ENCODE measurements at places on chromosomes 2 and 18.

DNA sequence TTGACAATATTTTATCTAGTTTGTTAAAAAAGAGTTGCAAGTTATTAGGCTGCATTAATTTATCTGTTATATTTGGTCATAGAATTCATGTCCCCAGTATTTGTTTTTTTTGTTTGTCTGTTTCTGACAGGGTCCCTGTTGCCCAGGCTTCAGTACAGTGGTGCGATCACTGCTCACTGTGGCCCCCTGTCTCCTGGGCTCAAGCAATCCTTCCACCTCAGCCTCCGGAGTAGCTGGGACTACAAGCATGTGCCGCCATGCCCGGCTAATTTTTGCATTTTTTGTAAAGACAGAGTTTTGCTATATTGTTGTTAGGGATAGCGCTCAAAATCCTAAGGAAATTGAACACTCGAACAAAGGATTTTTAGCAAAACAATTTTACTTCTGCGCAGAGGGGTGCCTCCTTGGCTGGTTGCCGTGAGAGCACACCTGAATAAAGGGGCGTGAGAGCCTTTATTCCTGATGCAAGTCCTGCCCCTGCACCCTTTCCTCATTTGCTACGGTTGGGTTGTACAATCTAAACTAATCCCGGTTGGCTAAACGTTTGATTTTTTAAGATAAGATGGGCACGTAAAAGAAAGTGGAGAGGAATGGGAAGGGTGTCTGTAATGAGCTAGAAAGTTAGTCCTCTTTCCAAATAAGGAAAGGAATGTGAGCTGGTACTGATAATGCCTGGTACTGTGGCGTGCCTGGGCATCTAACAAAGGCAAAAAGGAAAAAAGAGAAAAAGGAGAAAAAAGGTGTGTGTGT lies 65.5 kb downstream of the COMMD1 start:
- DNase-seq: no peak

DNA sequence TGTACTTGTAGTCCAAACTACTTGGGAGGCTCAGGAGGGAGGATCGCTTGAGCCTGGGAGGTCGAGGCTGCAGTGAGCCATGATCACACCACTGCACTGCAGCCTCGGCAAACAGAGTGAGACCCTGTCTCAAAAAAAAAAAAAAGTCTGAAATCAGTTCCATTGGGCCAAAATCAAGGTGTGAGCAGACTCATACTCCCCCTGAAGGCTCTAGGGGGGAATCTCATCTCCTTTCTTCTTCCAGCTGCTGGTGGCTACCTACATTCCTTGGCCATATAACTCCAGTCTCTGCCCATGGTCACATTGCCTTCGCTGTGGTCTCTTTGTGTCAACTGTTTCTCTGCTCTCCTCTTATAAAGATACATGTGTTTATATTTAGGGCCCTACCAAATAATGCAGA lies 234.0 kb downstream of the LRRTM1 start:
- DNase-seq: no peak

DNA sequence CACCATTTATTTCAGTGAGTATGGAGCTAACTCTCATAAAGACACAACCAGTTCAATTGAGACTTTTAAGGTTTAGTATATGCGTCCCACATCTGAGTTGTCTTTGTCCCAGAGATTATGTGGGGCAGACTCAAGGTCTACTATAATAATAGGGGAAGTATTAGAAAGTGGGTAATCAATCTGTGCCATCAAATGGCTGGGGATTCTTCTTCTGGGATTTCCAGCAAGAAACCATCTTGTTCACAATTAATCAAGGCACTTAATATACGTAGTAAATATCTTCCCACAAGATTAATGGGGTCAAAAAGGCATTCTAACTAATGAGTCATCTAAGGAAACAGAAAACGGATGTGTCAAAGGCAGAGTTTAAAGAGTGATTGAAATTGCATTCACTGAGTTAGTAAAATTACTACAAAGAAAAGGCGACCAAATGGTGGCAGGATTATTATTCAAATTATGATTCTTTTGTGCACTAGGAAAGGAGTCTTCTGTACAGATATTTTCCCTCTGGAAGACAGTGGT lies 179.8 kb upstream of the REG3G start:
- no peak for DNase-seq

- no peak for DNase-seq
Measured at GRCh38 chr2:159396799-159397198, 110.3 kb upstream of the WDSUB1 start.

DNA sequence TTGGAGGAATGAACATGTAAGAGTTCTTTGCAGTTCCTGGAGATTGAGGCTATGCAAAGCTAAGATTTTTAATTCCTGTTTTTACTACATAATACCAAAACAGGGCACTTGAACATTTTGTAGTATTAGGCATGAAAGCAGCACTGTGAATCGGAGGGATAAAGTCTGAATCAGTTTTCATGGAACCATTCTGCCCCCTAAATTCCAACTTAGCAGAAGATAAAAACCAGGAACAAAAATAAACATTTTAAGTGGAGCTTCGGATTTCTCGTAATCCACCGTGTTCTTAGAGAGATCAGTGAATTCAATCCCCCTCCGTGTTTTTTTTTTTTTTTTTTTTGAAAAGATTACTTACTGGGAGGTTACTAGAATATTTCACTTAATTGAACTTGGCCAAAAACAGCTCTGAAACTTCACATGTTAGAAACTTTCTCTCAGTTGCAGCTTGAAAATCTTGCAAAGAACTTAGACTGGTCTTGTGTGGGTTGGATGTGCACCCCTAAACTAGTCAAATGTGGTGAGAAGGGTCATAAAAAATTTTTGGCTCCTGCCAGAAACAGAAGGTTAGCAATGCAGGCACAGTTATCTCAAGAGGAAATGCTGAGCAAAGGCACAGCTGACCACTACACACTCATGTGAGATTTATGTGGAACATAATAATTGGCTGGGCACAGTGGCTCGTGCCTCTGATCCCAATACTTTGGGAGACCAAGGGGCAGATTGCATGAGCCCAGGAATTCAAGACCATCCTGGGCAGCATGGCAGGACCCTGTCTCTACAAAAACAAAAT lies 145.4 kb upstream of the RNF152 start:
- no peak for DNase-seq

DNA sequence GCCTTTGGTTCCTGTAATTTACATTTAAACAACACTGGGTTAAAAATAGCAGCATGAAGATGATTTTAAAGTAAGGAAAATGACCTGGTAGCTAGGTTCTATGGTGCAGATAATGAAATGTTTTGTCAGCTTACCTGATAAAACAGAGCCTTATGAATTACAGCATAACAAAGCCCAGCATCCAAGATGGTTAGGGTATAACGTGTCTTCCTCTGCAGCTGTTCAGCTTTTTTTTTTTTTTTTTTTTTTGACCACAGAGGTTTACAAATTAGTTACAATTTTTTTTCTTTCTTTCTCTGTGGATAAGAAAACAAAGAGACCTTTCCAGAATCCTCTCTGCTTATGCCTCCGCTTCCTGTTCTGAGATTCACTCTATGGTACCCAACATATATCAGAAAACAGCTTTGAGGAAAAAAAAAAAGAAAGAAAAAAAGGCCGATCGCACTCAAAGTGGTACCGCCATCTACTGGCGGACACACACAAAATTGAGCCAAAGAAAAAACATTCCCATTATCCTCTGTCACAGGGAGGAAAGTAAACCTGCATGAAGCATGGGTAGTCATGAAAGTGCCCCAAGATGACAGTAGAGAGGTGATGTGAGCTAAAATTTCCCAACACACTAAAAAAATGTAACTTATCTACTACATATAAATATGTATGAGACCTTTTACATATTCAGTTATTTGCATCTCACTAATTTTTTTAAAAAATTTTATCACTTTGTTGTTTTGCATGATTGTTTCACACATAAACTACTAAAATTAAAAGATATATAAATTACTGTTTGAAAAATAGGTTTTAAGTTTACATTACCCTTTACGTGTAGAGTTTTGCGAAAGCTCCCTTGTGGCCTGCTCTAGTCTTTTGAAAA lies at the start of gene SCN3A:
SCN3A (minus strand) TSS at position 362 of the 871 bp plus-strand sequence. CDS start 27,656 bp downstream, outside the sequence.
- no peak for DNase-seq

DNA sequence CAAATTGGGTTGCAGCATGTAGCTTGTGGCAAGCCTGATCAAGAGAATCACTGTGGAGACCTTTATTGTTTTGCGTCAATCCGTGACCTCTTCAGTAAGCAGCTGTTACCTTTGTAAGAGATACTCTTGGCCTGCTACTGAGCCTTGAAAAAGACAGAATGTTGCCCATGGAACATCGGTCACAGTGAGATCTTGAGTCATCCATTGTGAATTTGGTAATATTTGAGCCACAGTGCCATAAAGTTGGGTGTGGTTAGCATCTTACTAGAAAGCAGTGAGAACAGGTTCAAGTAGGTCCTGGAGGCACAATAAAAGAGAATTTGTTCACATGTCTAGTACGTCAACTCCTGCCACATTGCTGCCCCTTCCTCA lies 12.7 kb upstream of the EFR3B start:
- no peak for DNase-seq

DNA sequence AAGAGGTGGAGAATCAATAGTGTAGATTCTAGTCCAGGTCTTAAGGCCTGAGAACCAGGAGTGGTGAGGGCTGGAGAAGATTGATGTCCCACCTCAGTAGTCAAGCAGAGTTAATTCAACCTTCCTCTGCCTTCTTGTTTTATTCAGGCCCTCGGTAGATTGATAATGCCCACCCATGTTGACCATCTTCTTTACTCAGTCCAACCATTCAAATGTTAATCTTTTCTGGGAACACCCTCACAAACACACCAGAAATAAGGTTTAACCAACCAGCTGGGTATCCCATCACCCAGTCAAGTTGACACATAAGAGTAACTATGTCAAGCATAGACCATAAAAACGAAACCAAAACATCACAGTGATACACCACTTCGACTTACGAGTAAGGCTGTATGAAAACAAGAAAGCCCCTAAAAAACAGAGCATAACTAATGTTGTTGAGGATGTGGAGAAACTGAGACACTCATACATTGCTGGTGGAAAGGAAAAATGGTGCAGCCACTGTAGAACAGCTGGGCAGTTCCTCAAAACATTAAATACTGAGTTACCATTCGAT lies 57.5 kb downstream of the SLC35F5 start:
- DNase-seq: no peak

- DNase-seq: no peak
Measured at GRCh38 chr2:242075696-242076095, 206.2 kb downstream of the RTP5 start.

GRCh38 chr2:119451336-119452050 lies 19.8 kb downstream of the TMEM37 start:
- DNase-seq: no peak

- no peak for DNase-seq
Measured at GRCh38 chr2:128439031-128439790, 120.5 kb upstream of the HS6ST1 start.

- DNase-seq: no peak
Measured at GRCh38 chr2:153575171-153575853, 96.8 kb upstream of the RPRM start.

DNA sequence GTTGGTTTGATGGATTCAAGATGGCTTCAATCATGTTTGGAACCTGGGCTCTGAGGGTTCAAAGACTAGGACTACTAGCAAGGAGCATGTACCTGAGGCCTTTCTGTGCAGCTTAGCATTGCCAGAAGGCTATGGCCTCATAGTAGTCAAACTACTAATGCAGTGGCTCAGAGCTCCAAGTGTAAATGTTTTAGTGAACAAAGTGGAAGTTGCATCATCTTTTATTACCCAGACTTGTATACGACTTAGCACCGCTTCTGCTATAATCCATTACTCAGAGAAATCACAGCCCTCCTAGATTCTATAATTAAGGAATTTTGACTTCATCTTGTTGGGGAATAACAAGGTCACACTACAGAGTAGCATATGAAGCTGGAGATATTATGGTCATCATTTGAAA lies 210.5 kb downstream of the ERBB4 start:
- no peak for DNase-seq

GRCh38 chr18:48393776-48394175 lies 15.4 kb downstream of the ZBTB7C start:
- no peak for DNase-seq

- no peak for DNase-seq
Measured at GRCh38 chr2:102657770-102658169, 38.4 kb downstream of the SLC9A2 start.

GRCh38 chr2:73851274-73851673 lies 22.5 kb downstream of the STAMBP start:
- DNase-seq: no peak

GRCh38 chr2:128602699-128603101 lies 284.0 kb upstream of the HS6ST1 start:
- DNase-seq: no peak

- no peak for DNase-seq
Measured at GRCh38 chr2:235229236-235229635, 264.6 kb upstream of the AGAP1 start.

DNA sequence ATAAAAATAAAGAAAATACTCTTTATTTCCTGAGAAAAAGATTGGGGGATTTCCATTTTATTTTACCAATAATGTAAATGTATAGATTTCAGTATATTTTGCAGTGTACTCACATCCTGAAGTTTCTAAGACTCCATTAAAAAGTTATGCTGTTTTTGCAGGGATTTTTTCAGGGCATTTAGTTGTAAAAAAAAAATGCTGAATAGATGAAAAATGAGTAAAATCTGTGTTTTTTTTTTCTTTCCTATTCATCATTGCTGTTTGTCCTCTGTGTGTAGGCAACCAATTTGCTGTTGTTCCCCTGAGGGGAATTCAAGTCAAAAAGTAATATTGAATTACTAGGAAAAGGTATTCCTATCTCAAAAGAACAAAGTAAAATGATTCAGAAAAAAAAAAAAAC lies 66.3 kb downstream of the MEIS1 start:
- no peak for DNase-seq

DNA sequence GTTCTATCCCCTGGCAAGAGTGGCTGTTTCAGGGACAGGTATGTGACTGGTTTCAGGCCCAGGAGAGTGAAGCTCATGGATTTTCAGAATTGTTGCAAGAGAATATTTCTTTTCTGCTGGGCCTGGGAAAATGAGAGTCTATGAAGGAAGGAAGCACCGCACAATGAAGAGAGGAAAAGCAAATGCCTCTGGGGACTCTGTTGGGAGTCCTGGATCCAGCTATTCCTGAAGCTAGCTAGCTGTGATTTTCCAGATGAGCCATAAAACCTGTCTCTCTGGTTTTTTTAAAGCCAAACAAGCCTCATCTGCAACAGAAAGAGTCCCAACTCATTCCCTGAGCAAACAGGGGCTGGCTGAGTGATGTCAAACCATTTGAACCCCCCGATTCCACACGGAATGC lies 53.7 kb downstream of the CRACDL start:
- DNase-seq: no peak

DNA sequence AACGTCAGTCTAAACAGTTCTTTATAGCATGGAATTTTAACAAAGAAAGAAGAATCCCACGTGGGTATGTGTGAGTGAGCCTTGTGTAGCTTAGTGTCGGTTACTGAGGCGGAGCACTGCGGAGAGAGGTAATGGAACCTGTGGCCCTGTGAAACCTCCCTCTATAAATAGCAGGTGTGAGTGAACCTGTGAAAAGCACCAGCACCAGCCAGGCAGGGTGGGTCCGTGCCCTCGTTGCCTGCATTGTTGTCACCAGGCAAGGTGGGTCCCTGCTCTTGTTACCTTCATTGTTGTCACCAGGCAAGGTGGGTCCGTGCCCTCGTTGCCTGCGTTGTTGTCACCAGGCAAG lies 4.7 kb downstream of the CTDP1 start:
- DNase-seq: no peak

- no peak for DNase-seq
Measured at GRCh38 chr2:46555011-46555410, 75.6 kb downstream of the TMEM247 start.
